ENCODE measurements at places on chromosomes 13 and 19. TPM values are rescaled to one million over a fixed set of nuclear protein-coding genes. Genes with fewer than 3 reads are reported as not detected.

GRCh38 chr13:99677116-99677951 is 176.1 kb downstream of the TM9SF2 start:
- no peak for DNase-seq

GRCh38 chr19:47058621-47059022 is 10.2 kb upstream of the TMEM160 start:
- no peak for DNase-seq

- no peak for DNase-seq
Observed at GRCh38 chr19:19570571-19570970, 32.5 kb downstream of the CILP2 start.

GRCh38 chr13:97885641-97886040 is 67.8 kb upstream of the IPO5 start:
- no peak for DNase-seq

The ZNF211 gene
- 49.0 TPM for polyA plus RNA-seq

DNA sequence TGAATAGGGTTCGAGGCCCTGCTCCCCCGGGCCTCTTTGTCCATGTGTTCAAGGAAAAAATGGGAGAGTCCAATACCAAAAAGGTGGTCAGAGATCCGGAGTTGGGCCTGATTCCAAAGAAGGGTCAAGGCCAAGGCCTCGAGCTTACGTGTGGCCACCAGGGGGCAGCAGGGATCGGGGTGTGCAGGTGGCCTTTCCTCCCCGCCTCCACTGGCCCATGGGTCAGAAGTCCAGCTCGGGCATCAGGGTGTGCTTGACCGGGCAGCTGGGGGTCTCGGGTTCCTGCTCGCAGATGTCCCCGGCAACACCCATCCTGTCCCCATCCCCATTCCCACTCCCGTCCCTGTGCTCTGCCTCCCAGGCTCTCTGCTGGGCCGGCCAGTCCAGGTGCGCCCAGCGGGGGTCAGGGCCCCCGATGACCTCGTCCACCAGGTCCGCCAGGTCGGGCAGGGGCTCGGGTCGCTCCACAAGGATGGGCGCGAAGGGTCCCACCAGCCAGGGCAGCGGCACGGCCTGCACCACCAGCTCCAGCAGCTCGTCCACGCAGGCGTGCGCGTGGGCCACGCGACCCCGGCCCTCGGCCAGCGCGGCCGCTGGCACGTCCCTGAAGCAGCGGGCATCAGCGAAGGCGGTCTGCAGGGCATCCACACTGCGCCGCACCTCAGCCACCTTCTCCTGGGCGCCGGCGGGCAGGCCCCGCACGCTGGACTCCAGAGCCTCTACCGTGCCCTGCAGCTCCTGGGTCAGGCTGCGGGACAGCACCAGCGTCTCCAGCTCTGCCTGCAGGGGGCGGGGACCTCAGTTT is 5.2 kb upstream of the PLIN4 start:
- DNase-seq: no peak

DNA sequence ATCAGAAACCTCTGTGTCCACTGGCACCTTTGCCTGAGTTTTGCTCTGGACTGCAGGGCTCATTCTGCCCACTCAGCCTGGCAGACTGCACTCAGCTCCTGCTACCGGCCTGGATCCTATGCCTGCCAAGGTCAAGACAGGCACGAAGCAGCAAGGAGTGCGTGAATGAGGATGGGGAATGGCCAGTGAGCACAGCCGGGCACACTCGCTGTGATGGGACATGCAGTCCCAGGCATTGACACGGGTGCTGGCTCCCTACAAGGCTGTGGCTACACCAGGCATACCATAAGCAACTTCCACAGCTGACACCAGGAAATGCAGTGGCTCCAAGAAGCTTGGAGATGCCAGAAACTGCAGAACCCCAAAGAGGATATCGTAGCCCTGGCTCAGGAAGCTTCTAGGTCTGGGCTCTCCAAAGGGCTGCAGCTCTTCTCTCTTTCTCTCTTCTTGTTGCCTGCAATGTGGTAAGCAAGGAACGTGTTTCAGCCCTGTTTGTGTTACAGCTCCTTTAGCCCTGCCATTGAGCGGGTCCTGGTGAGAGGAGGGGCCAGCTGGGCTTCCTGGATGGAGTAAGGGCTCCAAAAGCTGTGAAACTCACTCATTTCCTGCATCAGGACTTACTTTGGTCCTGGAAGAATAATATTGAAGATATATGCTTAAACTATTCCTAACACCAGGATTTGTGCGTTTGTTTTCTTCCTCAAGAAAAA is 832.6 kb upstream of the SLITRK5 start:
- no peak for DNase-seq

The NBEA gene
- polyA plus RNA-seq: 19.7 TPM

The ELSPBP1 gene
- polyA plus RNA-seq: not detected

DNA sequence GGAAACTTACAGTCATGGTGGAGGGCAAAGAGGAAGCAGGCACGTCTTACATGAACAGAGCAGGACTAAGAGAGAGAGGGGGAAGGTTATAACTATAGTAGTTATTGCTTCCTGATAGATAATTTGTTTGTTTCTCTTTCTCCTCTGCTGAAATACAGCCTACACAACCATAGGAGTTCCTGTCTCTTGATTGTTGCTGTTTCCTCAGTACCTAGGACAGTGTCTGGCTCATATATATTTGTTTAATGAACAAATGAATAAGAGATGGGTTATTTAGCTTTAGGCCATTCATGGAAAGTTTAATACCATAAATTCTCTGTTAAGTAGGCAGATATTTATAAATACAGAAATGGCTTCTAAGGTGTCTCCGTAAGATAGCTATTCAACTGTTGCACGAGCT is 95.2 kb downstream of the PCCA start:
- DNase-seq: no peak

The GARRE1 gene
- 35.6 TPM for polyA plus RNA-seq

The ZNF616 gene
- 19.6 TPM for polyA plus RNA-seq

DNA sequence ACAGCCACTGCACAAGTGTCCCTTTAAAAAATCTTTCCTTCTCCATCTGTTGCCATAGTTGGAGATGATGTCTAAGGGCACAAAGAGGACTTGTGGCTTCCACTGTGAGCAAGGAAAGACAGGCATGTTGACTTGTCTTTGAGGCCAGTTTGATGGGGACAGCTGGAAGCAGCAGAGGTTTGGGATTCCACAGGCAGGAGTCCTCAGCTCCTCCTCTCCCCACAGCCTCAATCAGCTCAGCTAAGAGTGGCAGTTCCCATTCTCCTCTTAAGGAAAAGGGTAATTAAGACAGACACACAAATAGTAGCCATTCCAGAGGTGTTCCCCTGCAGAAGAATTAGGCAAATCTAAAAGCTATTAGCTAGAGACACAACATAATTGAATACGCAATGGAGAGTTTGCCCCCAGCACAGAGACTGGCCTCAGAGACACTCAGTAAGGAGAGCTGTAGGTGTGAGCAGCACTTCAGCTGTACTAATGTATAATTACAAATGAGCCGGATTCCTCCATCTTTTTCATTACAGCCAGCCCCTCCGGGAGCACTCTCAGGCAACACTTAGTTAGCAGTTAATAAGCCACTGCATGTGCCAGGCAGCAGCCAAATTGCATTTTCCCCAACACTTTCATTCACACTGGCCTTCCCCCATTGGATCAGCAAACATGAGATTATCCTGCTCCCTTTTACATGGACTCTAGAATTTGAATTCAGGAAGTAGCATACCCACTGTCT is 434.0 kb downstream of the FOXO1 start:
- no peak for DNase-seq

DNA sequence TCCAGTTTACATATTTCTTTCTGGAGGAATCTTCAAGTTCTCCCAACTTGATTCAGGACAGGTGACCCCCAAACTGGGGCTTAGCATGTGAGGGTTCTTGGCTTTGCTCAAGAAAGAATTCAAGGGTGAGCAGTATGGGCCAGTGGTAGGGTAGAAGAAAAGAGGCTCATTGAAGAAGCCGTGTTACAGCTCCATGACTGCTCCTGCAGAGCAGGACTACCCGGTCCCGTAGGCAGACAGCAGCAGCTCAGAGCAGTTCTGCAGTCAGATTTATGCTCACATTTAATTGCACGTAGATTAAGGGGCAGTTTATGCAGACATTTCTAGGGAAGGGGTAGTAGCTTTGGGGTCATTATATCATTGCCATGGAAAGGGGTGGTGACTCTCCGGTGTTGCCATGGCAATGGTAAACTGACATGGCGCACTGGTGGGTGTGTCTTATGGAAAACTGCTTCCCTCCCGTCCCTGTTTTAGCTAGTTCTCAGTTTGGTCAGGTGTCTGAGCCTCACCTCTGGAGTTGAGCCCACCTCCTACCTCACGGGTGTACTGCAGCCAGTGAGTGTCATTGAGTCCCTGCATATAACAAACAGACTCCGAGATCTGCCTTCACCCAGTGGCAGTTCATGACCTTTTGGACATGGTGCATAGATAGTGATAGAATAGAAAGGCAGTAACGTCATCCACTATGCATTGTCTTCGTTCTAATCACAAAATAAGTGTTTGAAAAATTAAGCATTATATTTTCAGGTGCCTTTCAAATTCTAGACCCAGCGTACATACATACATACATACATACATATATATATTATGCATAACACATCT is 16.0 kb upstream of the ZNF792 start:
- no peak for DNase-seq

The S1PR4 gene
- polyA plus RNA-seq: 0.33 TPM

The BST2 gene
- 116 TPM for polyA plus RNA-seq

The FGF9 gene
- 20.9 TPM for polyA plus RNA-seq

DNA sequence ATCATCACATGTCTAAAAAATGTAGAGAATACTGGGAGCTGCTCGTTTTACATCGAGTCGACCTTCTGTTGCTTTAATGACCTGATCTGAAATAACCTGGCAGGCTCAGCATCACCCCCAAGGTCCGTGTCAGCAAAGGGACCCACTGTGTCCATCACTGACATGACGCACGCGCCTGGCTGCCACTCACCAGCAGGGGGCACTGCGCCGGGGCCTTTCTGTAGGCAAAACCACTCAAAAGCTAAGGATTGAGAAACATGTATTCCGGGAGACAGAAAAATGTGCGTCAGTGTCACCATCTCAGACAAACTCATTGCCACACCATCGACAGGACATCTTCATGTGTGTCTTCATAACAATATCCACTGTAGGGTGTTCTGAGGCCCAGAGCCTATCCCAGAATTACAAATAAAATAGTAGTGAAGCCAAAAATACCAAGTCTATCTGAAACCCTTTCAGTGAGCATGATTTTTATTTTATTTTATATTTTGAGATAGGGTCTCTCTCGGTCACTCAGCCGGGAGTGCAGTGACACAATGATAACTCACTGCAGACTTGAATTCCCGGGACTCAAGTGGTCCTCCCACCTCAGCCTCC is 130.3 kb upstream of the LSM14A start:
- no peak for DNase-seq

DNA sequence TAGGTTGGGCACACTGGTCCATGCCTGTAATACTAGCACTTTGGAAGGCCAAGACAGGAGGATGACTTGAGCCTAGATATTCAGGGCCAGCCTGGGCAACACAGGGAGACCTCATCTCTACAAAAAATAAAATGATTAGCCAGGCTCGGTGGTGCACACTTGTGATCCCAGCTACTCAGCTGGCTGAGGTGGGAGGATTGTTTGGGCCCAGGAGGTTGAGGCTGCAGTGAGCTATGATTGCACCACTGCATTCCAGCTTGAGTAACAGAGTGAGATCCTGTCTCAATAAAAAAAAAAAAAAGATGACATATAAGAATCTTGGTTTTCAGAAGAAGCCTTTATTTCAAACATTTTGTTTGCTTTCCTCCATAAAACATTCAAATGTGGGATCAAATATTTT is 178.0 kb downstream of the LIG4 start:
- DNase-seq: no peak

The ZNF571 gene
- polyA plus RNA-seq: 10.4 TPM

DNA sequence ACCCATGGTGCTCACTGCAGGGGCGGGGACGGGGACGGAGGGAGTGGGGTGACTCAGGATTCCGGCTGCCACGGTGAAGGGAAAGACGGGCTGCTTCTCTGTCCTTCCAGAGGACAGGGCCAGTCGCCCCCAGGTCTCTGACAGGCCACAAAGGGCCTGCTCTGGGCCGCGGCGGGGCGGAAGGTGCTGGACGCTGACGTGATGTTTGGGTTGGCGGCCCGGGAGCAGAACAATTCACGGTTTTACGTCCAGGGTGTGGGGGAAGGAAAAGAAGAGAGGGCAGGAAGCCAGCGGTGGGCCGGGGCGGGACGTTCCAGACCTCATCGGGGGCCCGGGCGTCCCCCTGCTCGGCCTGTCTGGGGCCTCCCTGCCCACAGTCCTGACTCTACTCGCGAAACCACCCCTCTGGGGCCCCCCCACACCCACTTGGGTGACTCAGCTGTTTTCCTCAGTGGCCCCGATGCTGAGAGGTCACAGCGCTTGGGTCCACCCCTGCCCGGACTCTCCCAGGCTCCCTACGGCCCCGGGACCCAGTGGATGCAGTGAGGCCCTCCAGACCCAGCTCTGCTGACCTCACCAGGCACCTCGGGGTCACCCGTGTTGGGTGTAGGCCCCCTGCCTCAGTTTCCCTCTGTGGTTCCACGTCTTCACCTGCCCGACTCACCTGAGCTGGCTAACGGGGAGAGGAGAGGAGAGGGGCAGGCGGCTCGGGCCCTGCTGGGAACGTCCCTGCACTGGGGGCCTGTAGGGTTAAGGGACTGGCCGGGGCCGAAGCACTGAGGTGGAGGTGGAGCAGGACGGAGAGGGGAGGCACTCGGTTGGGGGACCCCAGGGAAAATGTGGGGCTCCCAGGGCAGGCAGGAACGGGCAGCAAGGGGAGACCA is 29.2 kb downstream of the PIP5K1C start:
- no peak for DNase-seq

- DNase-seq: no peak
Observed at GRCh38 chr19:12932392-12933286, 872 bp downstream of the FARSA start.

DNA sequence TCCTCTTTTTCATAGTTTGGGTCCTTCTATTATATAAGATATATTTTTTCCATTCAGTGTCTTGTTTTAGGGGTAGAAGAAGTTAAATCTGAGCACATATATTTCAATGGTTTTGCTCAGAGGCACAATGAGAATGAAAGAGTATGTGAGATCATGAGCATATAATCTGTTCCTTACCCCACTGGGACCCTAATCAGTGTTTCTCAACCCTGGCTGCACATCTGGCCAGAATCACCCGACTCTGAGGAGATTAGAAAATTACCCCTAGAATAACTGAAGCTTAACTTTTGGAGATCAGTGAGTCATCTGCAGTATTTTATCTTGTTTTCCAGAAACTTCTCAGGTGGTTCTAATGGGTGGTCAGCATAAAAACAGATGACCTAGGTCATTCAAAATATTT is 782 bp downstream of the CYSLTR2 start:
- DNase-seq: no peak

- no peak for DNase-seq
Observed at GRCh38 chr19:35734273-35734672, 8.0 kb downstream of the IGFLR1 start.

- DNase-seq: no peak
Observed at GRCh38 chr13:97505017-97505416, 71.0 kb downstream of the RAP2A start.

The ASPDH gene
- 14.8 TPM for polyA plus RNA-seq

- no peak for DNase-seq
Observed at GRCh38 chr19:56971230-56971629, 130.7 kb upstream of the PEG3 start.

The APOC4 gene
- not detected for polyA plus RNA-seq

- DNase-seq: no peak
Observed at GRCh38 chr19:34244611-34245299, 9.6 kb upstream of the GARRE1 start.

GRCh38 chr13:94967183-94968039 is 255.1 kb upstream of the SOX21 start:
- peak; percentile 25 for DNase-seq

The CEACAM6 gene
- 0.14 TPM for polyA plus RNA-seq

- no peak for DNase-seq
Observed at GRCh38 chr13:37023871-37024270, 23.3 kb downstream of the EXOSC8 start.

Data from right renal pelvis (tissue), 4 donors.